ENCODE measurements at places on chromosomes 2 and 18.

DNA sequence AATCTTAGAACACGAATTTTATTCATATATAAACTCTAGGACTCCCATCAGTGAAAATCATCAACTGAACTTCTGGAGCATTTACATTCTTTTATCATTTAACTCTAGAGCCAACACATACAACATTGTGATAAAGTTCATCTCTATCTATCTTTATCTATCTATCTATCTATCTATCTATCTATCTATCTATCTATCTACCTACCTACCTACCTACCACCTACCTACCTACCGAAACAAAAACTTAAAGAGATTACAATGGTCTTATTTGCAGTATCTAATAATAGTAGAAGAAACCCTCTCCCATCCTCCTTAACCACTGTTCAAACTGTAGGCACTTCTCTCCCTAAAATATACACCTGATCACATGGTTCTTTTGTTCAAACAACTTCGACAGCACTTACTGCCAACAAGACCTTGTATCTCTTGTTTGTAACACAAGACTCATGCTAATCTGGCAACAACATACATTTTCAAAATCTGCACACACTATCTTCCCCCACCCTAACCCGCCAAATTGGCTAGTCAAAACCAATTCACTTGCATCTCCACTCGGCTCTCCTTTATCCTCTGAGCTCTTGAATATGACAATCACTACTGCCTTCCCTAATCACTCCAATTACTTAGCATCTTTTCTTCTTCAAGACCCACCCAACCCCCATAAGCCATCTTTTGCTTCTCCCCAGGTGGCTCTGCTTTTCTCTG lies 69.0 kb downstream of the GORASP2 start:
- no peak for DNase-seq

GRCh38 chr2:203685081-203685621 lies 21.3 kb upstream of the CD28 start:
- peak; percentile 90 for DNase-seq

- no peak for DNase-seq
Measured at GRCh38 chr2:23002234-23002633, 382.7 kb upstream of the KLHL29 start.

GRCh38 chr2:111054791-111055691 lies 65.7 kb upstream of the BCL2L11 start:
- no peak for DNase-seq

GRCh38 chr18:5975111-5976002 lies 80.0 kb upstream of the TMEM200C start:
- peak; percentile 81 for DNase-seq

GRCh38 chr2:36854241-36854640 lies 112.1 kb downstream of the STRN start:
- DNase-seq = no peak

DNA sequence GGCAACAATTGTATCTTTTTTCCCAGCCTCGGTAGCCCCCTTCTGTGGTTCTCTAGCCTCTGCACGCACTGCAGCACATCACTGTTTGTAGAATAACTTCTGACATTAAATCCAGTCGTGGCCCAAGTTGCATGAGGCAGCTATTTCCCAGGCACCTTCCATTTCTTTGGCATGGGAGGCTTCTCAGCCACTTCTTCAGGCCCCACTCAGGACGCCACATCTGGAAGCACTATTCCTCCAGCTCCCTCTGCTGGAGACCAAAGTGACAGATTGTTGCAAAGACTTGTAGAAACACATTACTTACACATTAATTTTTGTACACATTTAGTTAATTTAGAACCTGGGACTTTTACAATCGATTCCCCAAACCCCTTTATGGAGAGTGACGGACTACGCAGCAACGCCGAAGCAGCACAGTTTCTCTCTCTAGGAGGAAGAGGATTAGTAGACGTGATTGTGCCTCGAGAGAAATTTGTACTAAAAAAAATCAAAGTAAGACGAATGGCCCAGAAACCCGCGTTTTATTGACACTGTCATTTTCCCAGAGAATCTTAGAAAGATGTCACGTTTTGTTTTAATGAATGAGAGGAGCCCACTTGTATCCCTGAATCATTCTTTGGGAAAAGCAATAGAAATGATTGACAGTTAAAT lies 57.8 kb upstream of the RGPD5 start:
- DNase-seq = peak; percentile 68

- no peak for DNase-seq
Measured at GRCh38 chr2:73257021-73257420, 22.9 kb downstream of the CCT7 start.

GRCh38 chr2:177710889-177711288 lies 318.3 kb downstream of the AGPS start:
- no peak for DNase-seq

DNA sequence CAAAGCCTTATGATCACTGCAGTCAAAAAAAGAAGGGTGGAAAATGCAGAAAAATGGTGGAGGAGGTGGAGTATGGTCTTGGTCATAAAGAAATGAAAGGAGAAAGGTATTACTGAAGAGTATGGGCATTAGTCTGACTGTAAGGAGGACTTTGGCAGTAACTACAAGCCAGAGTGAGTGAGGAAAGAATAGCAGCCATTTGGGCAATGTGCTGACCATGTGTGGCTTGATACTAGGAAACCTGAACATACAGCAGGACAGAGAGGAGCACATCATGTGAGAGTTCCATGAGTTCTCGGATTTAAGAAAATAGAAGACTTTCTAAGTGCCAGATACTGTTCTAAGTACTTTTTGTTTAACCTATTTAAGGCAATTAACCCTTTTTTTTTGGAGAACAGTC lies 8.5 kb downstream of the DTNA start:
- peak; percentile 36 for DNase-seq

DNA sequence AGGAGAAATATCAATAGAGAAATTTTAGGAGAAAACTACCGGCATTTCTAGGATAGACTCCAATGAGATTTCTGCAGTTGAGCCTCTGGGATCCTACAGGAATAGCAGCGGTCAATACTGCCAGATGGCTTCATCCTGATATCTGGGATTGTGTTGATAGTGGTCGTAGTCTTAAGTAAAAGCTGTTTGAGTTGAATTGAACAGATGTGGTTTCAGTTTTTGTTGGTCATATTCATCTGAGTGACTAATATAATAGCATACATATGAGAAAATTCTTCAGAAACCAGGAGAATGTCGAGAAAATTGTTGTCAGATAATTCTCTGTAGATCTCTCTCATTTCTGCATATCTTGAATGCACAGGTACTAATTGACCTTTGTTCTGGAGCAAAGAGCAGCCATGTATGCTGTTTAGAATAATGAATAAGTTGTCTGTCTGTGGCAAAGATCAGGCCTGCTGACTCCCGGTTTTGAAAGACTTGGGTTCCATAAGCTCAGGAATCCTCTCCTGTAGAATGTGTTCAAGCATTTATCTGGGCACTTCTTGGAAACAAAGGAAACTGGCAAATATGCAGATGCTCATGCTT lies 288.1 kb downstream of the TMX3 start:
- peak; percentile 81 for DNase-seq

- no peak for DNase-seq
Measured at GRCh38 chr2:9747396-9747795, 95.9 kb upstream of the TAF1B start.

DNA sequence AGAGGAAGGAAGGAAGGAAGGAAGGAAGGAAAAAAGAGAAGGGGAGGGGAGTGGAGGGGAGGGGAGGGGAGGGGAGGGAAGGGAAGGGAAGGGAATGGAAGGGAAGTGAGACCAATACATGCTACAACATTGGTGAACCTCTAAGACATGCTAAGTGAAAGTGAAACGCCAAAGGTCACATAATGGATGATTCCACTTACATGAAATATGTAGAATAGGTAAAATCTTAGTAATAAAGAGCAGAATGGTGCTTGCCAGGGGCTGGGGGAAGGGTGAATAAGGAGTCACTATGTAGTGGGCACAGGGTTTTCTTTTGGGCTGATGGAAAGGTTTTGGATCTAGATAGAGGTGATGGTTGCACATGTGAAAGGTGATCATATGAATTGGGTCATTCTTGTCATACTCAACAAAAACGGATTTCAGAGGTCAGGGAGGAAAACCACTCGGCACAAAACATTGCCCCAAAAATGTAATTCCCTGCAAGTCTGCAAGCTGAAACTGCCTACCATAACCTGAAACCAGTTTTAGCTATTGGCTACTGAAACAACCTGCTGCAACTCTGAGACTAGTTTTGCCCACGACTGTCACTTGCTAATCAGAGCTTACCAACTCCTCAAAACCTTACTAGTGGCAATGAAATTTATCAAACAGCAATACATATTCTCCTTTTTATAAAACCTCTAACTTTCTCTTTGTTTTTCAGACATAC lies 59.2 kb downstream of the CCDC141 start:
- no peak for DNase-seq

DNA sequence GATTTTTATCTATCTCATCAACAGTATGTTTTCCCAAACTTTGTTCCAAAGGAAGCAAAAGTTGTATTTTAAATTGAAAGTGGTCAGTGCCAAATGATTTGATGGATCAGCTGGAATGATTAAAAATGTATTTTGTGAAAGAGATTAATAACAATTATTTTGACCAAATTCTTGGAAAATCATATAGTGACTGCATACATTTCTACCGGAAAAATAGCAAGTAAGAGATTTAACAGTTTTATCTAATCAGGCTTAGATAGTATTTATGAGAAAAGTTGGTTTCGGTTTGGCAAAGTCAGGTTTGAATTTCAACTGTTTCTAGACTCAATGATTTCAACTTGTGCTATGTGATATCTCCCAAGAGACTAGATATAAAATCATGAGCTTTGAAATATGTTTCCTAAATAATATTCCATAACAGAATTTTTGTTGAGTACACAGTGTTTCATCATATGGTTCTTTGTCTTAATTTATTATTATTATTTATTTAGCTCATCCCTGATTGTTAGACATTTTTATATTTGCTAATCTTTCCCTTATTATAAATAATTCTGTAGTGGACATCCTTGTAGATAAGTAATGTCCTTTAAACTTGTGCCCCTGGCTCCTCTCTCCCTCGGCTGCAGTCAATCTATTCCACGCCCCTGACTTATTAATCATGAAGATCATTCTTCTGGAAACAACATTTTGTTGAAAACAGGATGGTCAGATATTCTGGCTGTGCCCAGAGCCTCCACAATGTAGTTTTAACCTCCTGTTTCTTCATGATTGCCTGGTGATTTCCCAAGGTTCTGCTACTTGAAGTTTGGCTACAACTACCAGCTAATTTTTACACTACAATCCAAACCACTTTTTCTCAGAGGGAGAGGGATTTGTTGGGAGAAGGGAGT lies 520.7 kb upstream of the TCF4 start:
- no peak for DNase-seq

Measured in fibroblast of mammary gland (primary cell).